ENCODE measurements at places on chromosomes 6 and 20.

- no peak for DNase-seq
These were observed 483.6 kb upstream of the NOX3 start for GRCh38 chr6:155939253-155939652.

DNA sequence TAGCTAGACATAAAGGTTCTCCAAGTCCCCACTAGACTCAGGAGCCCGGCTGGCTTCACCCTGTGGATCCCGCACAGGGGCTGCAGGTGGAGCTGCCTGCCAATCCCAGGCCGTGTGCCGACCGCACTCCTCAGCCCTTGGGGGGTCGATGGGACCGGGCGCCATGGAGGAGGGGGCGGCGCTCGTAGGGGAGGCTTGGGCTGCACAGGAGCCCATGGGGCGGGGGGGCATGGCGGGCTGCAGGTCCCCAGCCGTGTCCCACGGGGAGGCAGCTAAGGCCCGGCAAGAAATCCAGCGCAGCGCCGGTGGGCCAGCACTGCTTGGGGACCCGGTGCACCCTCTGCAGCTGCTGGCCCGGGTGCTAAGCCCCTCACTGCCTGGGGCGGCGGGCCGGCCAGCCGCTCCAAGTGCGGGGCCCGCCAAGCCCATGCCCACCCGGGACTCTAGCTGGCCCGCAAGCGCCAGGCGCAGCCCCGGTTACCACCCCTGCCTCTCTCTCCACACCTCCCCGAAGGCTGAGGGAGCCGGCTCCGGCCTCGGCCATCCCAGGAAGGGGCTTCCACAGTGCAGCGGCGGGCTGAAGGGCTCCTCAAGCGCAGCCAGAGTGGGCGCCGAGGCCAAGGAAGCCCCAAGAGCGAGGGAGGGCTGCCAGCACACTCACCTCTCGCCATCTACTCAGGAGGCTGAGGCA is 26.5 kb upstream of the ID1 start:
- no peak for DNase-seq

DNA sequence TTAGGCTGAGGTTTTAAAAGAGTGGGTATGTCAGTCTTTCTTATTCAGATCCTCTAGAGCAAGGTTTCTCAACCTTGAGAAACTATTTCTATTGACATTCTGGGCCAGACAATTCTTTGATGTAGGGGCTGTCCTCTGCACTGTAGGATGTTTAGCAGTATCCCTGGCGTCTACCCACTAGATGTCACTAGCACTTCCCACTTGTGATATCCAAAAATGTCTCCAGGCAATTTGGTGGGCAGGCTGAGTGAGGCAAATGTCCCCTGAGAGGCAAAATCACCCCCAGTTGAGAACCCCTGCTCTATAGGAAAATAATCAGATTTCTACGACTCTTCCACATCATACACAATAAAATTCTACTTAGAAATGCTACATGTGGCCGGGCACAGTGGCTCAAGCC is 7.7 kb upstream of the ZKSCAN8 start:
- no peak for DNase-seq

DNA sequence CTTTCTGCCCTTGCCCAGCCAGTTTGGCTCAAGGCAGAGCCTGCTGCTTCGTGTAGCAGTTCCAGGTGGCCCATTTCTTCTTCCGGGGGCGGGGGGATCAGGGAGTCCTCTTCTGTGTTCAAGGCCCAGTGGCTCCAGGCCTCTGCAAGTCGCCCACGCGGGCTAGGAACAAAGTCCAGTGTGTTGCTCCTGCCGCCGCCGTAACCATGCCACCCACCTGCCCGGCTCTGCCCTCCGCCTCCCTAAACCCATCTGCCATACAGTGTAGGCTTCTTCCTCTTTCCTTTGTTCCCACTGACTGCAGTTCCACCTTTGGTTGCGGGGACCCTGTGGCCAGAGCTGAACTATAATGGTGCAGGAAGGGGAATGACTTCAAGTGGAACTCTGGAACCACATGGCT is 43.9 kb upstream of the SRF start:
- DNase-seq = no peak

- DNase-seq = no peak
These were observed 12.7 kb upstream of the FOXF2 start for GRCh38 chr6:1376653-1377052.

DNA sequence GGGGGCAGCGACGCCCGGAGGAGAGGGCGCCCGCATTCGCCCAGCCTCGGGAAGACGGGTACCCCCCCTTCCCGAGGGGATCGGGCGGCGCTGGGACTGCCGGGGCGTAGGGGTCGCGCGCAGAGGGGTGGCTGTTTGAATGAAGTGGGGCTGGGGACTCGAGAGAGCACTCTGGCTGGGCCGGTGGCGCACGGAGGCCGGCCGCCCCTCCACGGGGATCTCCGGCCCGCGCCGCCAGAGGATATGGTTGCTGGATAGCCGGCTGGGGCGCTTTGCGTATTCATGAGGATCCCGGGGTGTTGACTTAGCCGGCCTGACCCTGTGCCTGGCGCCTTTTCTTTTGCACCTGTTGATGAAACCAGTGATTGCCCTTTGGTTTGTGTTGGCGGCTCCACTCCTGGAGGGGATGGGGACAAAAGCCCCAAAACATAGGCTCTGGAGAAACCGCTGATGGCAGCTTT is 469 bp downstream of the SYNJ2 start:
- DNase-seq = no peak

DNA sequence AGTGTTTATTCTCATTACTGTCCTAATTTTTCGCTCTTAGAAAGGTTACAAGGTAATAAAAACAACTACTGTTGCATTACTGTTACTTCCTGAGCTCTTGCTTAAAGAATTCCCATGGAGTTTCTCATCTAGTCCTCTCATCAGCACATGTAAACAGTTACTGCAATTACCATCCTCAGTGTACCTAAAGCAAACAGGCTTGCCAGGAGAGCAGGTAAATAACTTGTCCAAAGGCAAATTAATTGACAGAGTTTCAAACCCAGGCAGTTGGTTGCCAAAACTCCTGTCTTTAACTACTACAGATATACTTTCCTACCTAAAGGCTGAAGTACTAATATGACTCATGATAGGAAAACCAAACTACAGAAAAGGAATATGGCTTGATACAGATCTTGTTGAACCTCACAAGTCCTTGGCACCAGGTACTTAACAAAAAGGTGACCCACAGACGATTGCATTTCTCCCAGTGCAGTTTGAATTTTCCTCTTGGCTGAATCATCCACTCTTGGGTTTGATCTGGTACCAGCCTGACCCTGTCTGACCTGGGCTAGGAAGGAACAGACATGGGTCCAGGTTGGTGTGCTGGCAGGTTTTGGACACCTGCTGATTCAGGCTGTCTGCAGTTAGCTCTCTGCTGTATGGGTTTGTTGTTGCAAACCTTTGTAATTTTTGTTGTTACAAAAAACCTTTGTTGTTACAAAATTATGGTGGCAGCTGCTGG is 153.0 kb downstream of the CFAP61 start:
- DNase-seq = no peak

GRCh38 chr20:60585651-60586050 is 627.4 kb downstream of the CDH26 start:
- no peak for DNase-seq

GRCh38 chr6:56349194-56349593 is 101.8 kb upstream of the COL21A1 start:
- no peak for DNase-seq

- DNase-seq = no peak
These were observed 22.7 kb upstream of the CCND3 start for GRCh38 chr6:41964201-41964887.

DNA sequence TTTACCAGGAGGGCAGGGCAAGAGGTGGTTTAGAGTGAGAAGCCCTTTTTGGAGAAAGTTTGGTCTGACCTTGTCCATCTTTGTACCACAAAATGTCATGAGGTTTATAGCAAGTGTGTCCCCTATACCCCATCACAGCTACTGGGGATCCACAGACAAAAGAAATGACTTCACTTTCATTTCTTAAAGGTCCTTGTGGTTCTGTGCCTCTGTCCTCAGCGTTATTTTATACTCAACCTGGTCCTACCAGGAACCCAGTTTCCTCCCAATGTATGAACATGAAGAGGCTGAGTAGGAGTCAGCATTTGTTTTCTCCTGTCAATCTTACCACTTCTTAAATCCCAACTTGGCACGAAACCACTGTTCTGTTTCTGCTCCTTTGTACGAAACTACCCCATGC is 157.6 kb downstream of the NFATC2 start:
- DNase-seq = no peak

DNA sequence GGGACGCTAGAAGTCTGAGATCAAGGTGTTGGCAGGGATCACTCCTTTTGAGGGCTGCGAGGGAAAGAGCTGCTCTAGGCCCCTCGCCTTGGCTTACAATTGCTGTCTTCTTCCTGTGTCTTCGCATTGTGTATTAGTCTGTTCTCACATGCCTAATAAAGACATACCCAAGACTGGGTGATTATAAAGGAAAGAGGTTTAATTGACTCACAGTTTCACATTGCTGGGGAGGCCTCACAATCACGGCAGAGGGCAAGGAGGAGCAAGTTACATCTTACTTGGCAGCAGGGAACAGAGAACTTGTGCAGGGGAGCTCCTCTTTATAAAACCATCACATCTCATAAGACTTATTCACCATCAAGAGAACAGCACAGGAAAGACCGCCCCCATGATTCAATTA is 102.5 kb upstream of the ASF1A start:
- no peak for DNase-seq

DNA sequence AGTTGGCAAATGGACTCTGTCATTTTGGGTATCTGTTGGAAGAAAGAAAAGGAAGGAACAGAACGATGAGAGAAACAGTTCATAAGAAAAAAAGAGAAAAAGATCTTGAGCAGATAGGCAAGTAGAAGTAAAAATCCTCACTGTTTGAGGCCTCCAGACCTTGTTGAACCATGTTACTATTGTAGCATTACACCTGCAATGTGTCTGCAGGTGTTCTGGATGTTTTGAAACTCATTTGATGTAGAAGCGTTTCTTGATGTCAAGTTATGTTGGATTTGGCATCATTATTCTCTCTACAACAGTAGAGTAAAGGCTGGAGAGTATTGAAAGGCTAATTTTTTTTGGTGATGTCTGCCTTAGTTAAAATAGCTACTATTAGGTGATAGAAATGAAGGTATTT is 108.7 kb downstream of the CARMIL1 start:
- DNase-seq = no peak

DNA sequence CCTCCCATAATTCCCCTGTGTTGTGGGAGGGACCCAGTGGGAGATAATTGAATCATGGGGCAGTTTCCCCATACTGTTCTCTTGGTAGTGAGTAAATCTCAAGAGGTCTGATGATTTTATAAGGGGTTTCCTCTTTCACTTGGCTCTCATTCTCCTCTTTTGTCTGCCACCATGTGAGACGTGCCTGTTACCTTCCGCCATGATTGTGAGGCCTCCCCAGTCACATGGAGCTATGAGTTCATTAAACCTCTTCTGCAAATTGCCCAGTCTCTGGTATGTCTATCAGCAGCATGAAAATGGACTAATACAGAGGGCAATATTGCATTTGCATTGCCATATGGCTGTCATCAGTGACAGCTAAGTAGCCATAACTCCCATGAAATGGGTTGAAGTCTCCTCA is 63.2 kb downstream of the ZNF217 start:
- DNase-seq = no peak

- DNase-seq = no peak
These were observed 301.8 kb downstream of the TBC1D7 start for GRCh38 chr6:13026557-13026956.

GRCh38 chr6:127946388-127946787 is 45.5 kb upstream of the THEMIS start:
- DNase-seq = no peak

DNA sequence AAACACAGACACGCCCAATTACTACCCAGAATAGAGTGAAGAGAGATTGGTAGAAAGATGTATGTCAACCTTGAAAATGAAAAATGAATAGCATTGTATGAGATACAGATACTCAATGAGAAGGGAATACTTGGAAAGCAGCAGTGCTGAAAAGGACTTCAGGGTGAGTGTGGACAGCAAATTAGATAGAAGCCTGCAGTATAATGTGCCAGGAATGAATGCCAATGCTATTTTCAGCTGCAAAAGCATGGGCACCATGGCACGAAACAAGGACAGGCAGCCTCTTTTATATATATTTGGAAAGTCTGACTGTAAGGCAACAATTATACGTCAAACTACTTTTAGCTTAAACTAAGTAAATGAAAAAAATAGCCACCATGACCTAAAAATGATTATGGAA is 118.2 kb downstream of the PTCHD4 start:
- DNase-seq = no peak

GRCh38 chr6:153044295-153044694 is 41.8 kb upstream of the MTRF1L start:
- no peak for DNase-seq

DNA sequence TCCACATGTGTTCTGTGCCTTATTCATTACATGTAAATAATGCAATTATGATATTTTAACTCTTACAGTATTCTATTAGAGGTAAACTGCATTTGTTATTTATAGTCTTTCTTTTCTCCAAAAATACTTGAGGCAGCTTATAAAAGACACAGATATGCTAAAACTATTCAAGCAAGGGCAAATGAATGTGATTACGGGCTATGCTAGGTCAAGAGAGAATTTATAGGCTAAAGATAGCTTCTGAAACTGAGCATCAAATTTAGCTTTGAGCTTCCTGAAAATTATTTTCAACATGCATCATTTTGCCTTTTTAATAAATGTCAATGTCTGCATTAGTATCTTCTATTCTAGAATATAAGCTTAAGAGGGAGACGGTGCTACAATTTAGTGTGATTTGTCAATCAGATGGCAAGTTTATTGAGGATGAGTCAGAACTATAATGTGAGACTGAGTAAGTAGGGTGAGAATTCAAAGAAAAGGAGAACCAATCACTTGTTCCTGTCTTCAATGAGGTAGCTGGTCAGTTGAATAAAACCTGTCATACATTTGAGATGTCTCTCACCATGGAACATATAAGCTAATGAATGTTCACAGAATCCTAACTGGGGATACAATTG is 669.4 kb upstream of the CITED2 start:
- DNase-seq = no peak

DNA sequence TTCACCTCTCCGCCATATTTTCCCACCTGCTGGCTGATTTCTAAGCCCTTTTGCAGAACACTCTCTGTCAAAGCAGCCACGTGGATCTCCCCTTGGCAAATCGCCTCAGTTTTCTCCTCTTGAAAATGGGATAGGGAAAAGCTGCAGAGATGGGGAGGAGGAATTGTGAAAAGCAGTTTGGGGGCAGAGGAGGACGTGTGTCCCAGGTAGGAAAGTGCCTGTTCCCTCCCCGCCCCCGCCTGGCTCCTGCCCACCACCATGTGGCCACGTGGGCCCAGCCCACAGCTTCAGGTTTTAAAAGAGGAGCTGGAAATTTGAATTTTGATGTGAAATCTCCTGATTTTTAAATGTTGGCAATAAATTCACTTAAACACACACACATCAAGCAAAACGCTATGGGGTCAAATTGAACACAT is 3.6 kb upstream of the CEBPB start:
- no peak for DNase-seq

DNA sequence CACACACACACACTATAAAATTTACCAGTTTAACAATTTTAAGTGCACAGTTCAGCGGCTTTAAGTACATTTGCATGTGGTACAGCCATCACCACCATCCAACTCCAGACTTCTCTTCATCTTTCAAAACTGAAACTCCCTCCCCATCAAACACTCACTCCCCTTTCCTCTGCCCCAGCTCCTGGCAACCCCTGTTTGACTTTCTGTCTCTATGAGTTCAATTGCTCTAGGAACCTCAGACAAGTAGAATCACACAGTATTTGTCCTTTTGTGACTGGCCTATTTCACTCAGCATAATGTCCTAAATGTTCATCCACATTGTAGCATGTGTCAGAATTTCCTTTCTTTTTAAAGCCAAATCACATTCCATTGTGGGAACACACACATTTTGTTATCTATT is 302.8 kb upstream of the FOXQ1 start:
- DNase-seq = no peak

- DNase-seq = no peak
These were observed 656.2 kb downstream of the FRK start for GRCh38 chr6:115404446-115404845.
